ENCODE measurements at places on chromosomes 2 and 18.

DNA sequence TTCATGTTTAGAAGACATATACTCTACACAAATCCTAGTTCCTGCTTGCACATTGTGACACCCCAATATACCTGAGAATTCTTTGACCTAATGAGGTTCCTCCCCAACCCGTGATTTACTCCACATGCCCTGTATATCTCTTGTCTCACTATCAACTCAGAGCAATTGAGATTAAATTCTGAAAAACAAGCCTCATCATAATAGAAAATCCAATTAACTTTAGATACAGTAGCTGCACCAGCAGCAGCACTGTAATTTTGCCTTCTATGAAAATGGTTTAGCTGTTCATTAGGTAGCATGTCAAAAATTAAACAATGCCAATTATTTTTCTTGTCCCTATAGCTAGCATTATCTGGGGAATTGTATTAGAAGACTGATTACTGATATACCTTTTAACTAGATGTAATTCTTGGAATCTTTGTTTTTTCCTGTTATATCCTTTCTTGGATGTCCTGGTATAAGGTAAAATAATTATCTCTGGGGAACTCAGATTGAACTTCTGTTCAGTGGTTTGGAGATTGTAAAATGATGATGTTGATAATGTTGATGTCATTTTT lies 218.9 kb upstream of the TANK start:
- DNase-seq: no peak

DNA sequence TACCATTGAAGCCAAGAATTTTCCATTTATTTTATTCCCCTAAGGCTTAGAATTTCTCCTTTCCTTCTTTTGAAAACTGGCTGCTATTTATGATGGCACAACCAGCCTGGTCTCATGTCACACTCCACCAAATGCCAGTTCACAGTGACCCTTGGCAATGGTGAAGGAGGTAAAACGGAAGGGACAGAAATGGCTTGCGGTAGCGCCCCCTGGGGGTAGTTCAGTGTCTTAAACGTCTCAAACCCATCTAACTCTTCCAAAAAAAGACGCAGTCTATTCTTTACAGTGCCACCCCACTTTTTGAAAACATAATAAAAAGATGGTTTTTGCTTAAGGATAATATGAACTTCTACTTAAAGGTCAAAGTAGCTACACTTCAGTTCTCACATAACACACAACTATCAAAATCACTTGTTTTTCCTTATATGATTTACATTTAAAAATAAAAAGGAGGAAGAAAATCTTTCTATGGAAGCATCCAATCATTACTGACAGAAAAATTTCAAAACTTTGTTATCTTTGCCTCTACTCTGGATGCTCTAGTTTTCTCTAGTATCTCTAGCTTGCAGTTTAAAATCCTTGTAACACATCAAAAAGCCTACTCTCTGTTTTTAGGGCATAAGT lies 28.0 kb downstream of the PNO1 start:
- DNase-seq: no peak

DNA sequence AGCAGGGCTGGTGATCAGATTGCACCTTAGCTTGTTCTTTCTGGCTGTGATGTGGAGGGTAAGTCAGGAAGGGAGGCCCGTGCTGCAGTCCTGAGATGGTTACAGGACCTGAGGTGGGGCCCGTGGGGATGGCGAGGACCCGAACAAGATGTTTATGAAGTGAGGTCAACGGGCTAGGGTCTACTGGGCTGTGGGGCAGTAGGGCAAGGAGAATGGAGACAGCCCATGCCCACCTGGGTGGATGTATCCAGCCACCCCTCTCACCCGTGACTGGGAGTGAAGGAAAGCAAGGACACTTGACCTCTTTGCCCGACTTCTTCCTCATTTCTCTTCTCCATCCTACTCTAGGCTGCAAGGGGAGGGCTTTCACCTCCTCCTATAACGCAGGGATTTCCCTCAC lies 18.0 kb downstream of the PTMA start:
- DNase-seq: no peak

GRCh38 chr2:160034396-160034795 lies 28.0 kb downstream of the PLA2R1 start:
- no peak for DNase-seq

GRCh38 chr2:207825978-207826377 lies 56.3 kb upstream of the FZD5 start:
- peak; percentile 30 for DNase-seq

DNA sequence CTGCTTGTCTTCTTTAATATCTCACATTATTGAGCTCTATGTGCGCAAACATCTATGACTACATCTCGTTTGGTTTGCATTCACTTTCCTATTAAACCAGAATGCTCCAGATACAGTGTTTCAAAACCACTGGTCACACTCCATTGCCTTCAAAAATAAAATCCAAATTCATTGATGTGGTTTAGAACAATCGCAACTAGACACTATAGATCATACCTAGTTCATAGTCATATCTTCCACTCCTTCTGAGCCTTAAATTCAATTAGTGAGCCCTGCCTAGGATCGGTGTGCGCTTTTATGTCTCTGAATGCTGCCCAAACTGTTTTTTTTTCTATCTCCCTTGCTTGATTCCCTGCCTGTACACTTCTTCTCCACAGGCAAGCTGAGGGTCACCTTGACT lies 238.5 kb upstream of the RGPD4 start:
- no peak for DNase-seq

DNA sequence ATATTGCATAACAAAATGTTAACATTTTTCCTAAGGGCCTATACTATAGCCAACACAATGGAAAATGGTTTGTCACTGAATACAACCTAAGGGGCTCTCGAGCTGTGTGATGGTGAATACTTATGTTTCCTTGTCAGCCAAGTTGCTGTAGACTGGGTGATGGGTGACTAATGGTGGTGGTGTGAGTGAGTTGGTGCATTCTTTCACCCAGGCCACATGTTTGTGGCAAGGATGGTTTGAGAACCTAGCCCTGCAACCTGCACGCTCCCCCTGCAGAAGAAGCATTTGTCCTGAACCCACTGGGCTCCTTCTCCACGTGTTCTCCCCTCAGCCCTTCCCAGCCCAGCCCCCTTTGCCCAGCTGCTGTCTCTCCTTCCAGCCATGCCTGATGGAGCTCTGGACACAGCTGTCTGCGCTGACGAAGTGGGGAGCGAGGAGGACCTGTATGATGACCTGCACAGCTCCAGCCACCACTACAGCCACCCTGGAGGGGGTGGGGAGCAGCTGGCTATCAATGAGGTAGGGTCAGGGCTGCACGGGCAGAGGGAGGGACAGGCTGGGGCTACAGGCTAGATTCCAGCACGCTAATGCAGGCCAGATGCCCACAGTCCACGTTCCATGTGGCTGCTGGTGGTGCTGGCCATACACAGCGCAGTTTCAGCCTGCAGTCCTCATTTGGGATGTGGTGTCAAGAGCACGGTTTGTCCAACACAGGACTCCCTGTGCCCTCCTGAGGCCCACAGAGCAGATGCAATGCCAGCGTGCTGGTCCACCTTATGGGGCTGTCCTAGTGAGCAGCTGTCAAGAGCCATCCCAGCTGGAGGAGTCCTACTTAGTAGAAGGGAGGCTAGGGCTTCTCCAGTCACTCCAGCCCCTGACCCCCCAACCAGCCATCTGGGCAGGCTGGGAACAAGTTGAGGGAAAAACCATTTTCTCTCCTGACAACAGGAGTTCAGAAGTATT lies 65.4 kb downstream of the FAM168B start:
- DNase-seq: no peak

- no peak for DNase-seq
Observed at GRCh38 chr18:13696961-13697360, 29.4 kb downstream of the FAM210A start.

Measured in skin of body (tissue), 3 donors.